ENCODE measurements at places on chromosomes 3 and 15.

DNA sequence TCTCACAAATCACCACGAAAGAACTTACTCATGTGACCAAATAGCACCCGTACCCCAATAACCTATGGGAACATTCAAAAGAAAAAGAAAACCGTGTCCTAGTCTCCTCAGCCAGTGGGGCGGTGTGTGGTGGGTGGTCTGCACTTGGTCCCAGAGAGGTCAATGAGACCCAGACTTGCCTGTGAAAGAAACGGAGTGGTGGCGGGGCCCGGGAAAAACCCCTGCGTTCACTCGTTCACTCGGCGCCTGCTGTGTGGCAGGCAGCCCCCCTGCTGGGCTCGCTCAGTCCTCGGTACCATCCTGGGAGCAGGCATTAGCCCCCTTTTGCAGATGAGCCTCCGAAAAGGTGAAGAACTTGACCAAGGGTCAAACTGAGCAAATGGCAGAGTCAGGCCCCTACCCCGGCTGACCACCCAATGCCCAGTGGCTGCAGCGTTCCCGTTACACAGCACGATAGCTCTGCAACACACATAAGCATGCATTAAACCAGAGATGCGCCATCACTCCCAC lies 36.0 kb downstream of the ZDHHC19 start:
- no peak for DNase-seq

DNA sequence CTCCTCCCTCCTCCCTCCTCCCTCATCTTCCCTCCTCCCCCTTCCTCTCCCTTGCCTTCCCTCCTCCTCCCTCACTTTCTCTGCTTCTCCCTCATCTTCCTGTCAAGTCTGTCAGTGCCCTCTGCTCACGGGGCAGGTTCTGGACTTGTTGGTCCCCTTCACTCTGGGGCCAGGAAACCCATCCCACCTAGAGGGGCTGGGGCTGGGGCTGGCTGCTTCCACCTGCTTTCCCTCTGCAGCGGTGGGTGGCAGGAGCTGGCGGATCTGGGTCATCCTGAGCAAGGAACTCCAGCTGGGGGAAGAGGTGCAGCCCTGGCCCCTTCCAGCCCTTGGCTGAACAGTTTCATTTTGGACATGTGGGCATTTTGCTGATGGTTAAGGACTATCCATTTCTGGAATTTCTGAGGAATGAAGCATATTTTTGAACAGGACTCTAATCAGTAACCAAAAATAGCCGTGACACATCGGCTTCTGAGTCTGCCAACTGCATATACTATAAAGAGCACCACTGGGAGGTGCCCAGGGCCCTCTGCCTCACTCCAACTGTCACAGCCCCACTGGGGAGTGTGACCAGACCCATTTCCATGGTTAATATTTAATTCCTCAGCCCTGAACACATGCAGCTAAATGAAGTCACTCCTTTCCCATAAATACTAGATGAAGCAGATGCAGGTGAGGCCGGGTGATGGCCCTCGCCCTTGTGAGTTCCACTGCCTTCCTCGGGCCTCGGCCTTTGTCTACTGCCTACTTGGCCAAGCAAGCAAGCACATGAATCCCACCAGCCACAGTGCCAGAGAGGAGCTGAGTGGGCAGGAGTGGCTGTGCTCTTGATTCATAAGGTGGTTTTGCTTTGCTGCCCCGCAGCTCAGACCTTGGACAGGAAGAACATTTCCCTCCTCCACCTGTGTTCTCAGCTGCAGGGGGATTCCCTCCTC lies 39.8 kb downstream of the CHDH start:
- peak; percentile 67 for DNase-seq

GRCh38 chr3:50442945-50443579 lies 60.4 kb downstream of the CACNA2D2 start:
- DNase-seq = no peak

DNA sequence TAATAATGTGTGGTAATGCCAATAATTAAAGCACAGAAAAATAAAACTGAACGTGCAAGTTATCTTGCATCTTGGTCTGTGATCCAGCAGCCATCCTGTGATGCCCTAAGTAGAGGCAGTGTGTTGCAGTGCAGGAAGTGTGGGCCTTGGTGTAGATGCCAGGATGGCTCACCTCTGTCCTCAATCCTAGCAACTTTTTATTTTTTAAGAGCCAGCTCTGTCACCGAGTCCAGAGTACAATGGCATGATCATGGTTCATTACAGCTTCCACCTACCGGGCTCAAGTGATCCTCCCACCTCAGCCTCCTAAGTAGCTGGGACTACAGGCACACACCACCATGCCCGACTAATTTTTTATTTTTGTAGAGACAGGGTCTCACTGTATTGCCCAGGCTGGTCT lies 7.6 kb downstream of the BAHD1 start:
- no peak for DNase-seq

- no peak for DNase-seq
These were observed 450.3 kb downstream of the IL5RA start for GRCh38 chr3:2659896-2660295.

- DNase-seq = no peak
These were observed 478.6 kb downstream of the AGBL1 start for GRCh38 chr15:86558252-86558651.

DNA sequence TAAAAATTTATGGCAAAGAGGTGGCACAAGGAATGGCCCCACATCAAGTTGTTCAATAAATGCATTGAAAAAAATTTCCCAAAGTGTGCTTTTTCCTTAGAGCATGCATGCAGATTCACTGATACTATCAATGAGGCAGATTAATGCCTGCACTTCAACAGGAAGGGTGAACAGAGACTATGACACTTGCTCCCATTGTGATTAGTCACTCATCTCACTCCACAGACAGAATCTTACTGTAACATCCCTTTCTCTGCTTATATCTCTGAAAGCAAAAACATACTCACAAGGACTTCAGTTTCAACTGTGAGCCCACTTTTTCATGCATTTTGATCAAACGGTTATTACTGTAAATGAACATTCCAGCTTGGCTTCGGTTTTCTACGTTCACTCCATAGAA lies 60.9 kb downstream of the MORC1 start:
- DNase-seq = no peak

- no peak for DNase-seq
These were observed 84.8 kb upstream of the ICE2 start for GRCh38 chr15:60563539-60564404.

- no peak for DNase-seq
These were observed 31.0 kb downstream of the LCMT2 start for GRCh38 chr15:43299411-43299810.

GRCh38 chr3:49719214-49719884 lies at the start of gene AMIGO3:
TSS of gene AMIGO3 (minus strand) at chr3:49719684. CDS start at chr3:49719465, 219 bp downstream.
- DNase-seq = peak; percentile 90

GRCh38 chr3:13693441-13693840 lies 144.5 kb downstream of the FBLN2 start:
- no peak for DNase-seq

Measured in NCI-H226 (cell line).